ENCODE measurements at places on chromosomes 2 and 18.

GRCh38 chr18:25111377-25112288 is 240.3 kb downstream of the ZNF521 start:
- DNase-seq: no peak

- DNase-seq: no peak
Observed at GRCh38 chr2:22999951-23000350, 385.0 kb upstream of the KLHL29 start.

DNA sequence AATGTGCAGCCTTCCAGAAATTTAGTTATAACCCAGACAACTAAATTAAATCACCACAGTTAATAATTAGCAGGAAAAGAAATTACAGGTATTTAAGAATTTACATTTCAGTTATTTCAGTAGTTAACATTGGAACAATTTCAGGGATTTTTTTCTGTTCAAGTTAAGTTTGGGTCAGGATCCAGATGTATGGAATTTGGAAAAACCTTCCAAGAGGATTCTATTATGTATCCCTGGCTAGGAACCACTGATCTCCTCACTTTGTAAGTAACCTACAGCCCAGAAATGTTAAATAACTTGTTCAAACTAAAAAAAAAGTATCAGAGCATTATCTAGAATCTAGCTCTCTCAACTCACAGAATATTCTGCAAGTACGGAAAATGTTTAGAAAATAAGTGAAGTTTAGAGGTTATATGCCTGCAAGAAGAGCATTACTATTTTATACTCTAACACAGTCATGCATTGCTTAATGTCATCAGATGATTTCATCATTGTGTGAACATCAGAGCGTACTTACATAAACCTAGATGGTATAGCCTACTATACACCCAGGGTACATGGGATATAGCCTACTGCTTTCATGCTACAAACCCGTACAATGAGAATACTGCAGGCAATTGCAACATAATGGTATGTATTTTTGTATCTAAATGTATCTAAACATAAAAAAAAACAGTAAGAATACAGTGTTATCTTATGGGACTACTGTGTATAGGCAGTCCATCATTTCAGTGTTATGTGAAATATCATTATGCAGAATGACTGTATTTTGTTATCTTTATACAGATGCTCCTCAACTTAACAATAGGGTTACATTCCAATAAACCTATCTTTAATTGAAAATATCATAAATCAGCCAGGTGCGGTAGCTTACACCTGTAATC is 6.1 kb downstream of the NCKAP1 start:
- DNase-seq: no peak

DNA sequence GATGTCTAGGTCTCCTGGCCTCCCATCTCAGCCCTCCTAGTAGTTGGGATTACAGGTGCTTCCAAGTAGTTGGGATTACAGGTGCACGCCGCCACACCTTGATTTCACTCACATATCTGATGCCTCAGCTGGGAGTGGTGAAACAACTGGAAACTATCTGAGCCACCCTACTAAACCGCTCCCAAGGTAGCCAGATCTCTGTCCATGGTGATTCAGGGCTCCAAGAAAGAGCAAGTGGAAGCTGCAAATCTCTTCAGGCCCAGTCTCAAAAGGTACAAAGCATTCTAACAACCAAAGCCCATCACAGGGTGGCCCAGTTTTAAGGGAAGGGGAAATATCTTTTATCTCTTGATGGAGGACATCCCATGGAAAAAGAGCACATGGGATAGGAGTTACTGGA is 19.0 kb downstream of the C1GALT1C1L start:
- no peak for DNase-seq

All from fibroblast of the conjunctiva (primary cell).